Activated CD8-positive, alpha-beta memory T cell treated with anti-CD3 and anti-CD28 coated beads for 1 hour (primary cell): ENCODE measurements at places on chromosomes 6 and 20.

DNA sequence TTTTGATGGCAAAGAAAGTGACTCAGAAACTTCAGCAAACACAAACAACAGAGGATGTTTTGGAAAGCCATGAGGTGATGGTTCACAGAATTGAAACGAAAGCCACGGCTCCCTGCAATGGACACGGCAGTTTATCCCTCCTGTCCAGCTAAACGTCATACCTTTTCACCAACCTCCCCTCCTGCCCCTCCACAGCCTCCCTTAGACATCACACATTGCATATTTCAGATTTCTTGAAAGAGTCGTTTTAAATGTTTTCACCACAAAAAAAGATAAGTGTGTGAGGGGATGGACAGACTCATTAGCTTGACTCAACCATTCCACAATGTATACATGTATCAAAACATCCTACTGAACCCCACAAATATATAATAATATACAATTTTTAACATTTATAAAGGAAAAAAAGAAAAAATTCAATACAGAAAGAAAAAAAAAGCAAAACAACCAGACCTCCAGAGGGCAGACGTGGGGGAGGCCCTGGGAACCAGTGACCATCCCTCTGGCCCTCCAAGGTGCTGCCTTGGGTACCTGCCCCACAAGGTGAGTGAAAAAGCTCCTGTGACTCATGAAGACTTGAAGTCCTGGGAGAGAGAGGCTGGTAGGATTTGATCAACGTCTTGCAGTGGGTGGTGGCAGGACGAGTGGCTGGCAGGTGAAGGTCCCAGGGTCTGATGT is 117.2 kb upstream of the THBS2 start:
- DNase-seq, result no peak

GRCh38 chr6:152727507-152727906 is 23.1 kb upstream of the VIP start:
- no peak for DNase-seq

DNA sequence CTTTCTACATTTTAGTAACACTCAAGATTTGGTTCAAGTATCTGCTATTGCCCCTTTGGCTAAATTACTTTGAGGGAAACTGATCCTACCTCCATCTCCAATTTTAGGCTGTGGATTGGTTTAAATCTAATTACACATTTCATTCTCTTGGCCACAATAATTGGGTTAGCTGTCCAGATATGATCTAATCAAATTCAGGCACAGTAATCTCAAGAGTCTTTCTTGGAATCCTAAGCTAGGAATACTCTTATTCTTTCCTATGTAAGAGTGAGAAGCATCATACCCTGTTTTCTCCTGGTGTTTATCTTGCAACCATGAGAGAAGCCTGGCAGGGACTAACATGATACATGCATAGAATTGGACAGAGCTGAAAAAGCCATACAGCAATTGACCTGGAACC is 300.4 kb upstream of the MARCKS start:
- DNase-seq, result no peak

- no peak for DNase-seq
Observed at GRCh38 chr6:63352544-63353285, 32.9 kb upstream of the LGSN start.

DNA sequence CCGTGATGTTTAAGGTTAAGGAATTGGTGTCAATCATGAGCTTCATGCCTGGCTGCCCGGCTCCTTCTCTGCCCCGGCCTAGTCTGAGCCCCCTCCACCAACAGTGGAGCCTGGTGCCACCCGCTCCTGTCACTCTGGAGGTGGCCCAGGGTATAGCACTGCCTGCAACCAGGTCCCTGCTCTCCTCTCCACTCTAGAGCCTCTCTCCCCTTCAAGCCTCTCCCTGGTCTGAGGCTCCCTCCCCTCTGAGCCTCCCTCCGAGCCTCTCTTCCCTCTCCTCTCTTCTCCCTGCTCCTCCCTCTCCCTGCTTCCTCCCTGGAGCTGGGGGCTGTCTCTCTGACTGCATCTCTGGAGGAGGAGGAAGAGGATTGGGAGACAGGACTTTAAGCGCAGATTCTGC is 31.3 kb upstream of the MRGBP start:
- no peak for DNase-seq

- DNase-seq, result no peak
Observed at GRCh38 chr6:71727632-71728294, 158.6 kb upstream of the RIMS1 start.

GRCh38 chr20:1324598-1325172 is 4.3 kb downstream of the SDCBP2 start:
- peak; percentile 31 for DNase-seq

GRCh38 chr6:40427196-40427595 is 160.0 kb downstream of the LRFN2 start:
- no peak for DNase-seq

GRCh38 chr20:3654326-3655130 is 8.7 kb downstream of the GFRA4 start:
- DNase-seq, result no peak

DNA sequence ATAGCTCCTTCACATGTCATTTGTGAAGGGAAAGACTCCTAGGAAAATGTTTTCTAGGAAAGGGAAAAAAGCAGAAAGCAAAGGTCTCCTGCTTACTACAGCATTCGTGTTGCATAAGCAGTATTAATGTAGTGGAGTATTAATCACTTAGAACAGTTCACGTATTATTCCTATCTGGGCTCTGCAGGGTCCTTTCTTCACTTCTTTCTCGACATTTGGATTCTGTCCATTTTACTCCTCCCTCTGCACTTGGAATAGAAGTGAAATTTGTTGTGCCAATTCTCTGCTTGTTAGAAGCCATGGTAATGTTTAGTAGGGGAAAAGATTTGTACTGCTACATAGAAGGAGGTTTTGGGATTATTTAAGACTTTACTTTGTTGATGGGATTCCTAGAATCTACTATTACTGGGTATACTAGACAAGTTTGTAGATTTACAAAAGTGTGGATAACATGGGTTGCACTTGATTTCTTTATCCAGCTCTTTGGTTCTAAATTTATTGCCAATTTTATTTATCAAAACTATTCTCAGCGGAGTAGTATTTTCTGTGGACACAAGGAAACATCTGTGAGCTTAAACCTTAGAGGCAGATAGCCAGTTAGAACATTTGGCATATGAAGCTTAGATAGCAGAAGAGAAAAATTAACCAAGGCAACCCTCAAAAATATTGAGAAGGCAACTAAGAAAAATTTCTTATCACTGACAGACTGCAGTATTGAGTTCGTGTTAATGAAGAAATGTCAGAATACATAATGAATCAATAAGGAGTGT is 108.4 kb upstream of the ESR1 start:
- DNase-seq, result no peak

GRCh38 chr20:20734475-20734948 is 22.1 kb upstream of the RALGAPA2 start:
- no peak for DNase-seq

DNA sequence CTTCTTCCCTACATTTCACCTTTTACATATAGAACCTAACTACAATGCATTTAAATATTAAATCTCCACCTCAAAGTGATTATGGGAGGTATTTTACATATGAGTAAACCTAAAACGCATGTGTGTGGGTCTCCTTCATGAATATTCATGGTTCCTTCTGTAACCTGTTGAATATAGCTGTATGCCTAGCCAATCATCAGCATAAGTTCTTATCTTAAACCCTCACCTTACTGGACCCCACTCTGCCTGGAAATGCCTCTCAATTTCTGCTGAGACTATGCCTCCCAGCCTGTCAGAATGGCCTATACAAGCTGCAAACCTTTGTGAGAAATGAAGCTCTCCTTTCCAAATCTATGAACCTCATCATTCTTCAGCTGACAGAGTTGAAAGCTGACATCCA is 21.3 kb downstream of the CEP85L start:
- no peak for DNase-seq

DNA sequence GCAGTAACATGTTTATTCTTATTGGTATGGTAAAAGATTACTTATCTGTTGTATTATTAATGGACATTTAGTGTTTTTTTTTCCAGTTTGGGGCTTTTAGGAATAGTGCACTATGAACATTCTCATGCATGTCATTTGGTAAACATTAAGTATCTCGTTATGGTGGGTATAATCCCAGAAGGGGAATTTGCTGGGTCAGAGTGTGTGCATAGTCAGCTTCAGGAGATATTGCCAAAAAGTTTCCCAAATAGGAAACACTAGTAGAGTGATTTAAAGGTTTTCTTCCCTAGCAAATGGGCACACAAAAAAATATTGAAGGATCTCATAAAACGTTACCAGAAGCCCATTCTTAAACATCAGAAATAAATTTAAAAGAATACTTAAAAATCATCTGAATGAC is 25.2 kb upstream of the NHSL1 start:
- DNase-seq, result no peak

DNA sequence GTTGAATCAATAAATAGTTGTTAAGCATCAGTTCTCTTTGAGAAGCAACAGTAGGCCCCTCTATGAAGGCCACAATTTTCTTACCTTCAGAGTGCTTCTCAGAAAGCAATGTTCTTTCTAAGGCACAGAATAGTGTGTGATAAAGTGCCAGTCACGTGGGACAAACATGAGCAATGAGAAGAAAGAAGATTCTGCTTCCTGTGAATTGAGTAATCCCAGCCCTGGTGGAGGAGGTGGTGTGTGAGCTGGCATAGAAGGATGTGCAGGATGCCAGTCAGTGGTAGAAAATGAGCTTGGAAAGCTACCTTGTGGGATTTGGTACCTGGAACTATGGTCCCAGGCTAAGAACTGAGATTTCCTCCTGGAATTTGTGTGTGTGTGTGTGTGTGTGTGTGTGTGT is 21.7 kb downstream of the KIZ start:
- no peak for DNase-seq

GRCh38 chr6:128456510-128457230 is 63.7 kb downstream of the PTPRK start:
- no peak for DNase-seq

DNA sequence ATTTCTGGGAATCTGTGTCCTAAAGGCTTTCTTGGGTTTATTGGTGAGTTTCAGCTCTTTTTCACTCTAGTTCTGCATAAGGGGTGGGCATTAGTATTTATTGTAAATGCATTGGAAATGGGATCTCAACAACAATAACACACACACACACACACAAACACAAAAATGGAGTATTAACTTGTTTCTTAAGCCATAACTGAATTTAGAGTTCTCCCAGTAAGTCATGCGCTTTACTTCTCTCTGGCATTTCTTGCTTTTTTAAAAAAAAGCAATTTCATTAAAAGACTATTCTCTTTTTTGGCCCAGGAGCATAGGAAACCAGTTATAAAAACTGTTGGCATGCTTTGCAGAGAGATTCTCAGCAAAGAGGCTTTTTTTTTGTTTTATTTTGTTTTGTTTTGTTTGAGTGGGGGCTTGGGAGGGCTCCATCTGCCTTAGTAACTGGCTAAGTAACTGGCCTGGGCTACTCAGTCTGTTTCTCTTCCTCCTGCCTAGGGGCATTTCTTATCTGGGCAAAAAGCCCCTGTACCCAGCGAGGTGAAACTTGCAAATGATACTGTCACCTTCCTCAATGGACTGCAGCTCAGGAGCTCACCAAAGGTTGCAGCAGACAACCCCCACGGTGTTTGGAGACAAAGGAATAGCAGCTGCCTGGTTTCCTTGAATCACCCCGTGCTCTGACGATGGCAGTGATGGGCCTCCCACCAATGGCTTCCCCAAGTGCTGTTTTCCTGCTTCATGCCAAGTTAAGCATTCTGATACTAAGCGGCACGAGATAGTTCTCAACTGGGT is 128.5 kb downstream of the BCAS1 start:
- no peak for DNase-seq

DNA sequence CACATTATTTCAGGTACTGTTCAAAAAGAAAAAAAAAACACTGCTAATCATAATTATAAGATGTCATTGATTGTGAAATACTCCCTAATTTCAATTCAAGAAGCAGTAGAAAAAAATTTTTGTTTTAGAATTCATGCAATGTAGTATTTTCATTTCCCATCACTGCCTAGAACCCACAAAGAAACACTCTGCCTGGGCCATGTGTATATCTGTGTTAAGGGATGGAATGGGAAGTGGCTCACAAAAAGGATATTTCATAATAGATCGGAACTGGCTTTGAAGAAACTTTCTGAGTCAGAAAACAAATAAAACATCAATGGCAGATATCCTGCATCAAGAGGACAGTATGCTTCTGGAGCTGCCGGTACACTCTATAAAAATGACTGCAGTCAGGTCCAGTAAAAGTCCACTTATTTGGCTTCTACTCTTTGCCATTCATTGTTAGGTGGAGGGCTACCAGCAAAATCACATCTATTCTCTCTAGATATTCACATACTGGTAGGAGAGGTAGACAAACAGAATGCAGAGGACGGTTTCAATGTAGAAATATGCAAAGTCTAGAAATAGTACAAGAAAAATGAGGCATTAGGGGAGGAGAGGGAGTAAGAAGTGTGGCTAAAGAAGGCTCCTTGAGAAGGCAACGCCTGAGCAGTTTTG is 135.0 kb upstream of the TNFAIP3 start:
- no peak for DNase-seq
